ENCODE measurements at places on chromosomes 2 and 18. TPM values are rescaled to one million over a fixed set of nuclear protein-coding genes. Genes with fewer than 3 reads are reported as not detected.

The ALPG gene
- total RNA-seq = not detected

The ARHGAP25 gene
- 5.8 TPM for total RNA-seq

The PAIP2B gene
- total RNA-seq = 1.5 TPM

The CLEC4F gene
- total RNA-seq = not detected

The IL36G gene
- not detected for total RNA-seq

The ZDBF2 gene
- total RNA-seq = 11.6 TPM

The GATA6 gene
- total RNA-seq = 10.0 TPM

The DSG3 gene
- not detected for total RNA-seq

The GALNT13 gene
- total RNA-seq = 0.17 TPM

The DYNAP gene
- not detected for total RNA-seq
